ENCODE measurements at places on chromosomes 16 and 17.

- no peak for DNase-seq
These were observed 3.1 kb downstream of the TPPP3 start for GRCh38 chr16:67389911-67390815.

- no peak for DNase-seq
These were observed 79.0 kb upstream of the SMURF2 start for GRCh38 chr17:64741038-64741641.

DNA sequence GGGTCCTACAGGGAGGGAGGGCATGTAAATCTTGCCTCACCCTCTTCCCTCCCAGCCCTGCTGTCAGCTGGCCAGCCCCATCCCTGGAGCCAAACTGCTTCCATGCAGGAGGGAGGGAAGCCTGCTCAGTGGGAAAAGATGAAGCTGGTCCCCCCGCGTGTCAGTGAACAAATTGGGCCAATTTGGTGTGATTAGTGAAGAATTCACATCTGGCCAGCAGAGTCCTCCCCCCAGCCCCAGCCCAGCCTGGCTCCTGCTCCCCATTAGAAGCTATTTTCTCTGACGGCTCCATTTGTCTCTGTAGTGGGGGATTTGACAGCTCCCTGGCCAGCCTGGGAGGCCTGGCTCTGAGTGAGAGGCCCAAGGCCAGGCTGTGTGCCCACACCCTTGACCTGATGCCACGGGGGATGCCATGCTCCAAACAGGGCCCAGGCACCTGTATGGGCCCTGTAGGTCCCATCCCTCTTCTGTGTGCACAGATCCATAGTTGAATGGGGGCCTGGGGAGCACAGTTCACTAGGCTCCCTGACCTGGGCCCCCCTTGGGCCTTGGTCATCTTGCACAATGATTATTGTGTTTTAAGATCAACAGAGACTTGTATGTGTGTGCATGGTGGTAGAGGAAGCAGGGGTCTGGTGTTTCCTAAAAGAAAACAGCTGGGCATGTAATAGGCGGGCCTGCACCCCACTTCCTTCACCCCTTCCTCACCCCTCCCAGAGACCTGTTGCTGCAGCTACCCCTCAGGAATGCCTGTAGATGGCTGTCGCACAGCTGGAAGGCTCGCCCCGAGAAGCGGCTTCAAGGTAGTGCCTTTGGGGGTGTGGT lies 50.7 kb upstream of the TAC4 start:
- DNase-seq, result no peak

DNA sequence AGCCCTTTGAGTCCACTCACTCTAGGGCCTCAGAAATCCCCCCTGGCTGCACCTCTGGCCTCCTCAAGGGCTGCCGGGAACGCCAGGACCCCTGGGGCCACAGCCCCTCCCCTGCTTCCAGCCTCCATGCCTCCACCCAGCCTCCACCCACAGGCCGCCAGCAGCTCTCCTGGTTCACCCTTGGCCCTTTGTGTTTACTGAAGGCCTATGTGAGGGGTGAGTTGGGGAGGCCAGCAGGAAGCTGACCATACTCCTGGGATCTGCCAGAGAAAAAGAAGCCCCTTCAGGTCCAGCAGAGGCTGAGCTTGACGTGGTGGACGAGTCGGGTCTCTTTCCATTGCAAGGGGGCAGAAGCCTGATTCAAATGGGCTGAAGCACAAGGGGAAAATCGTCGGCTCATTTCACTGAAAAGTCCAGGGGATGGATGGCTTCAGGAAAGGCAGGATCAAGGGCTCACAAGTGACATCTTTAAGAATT lies 18.3 kb upstream of the ATP2A3 start:
- DNase-seq, result no peak

DNA sequence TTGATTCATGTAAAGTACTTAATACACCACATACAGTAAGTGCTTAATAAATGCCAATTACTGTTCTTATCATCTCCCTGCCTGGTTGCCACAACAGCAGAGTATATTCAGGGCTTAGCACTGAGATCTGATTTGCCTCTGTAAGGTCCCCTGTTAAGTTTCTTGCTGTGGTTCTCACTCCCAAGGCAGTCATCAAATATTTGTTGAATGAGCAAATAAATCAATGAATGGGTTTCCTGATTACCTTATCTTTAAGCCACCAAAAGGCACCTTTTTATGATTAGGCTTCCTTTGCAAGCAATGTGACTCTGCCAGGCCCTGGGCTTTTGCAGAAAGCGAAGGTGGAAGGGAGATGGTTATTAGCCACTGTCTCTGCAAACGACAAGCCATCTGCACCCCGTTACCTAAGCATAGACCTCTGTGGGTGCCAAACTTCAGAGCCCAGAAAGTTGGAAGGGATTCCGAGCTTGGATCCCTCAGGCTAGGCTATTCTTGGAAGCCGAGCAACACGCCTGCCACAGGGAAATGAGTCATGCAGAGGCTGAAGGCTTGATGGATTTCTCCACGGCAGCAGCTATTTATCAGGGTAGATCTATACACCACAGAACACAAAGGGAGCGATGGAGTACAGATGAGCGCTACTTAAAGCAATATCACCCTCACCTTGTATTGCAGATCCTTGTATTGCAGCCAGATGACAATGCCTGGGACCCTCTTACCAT lies 102.0 kb downstream of the GRIN2A start:
- DNase-seq, result no peak

GRCh38 chr16:77675464-77676324 lies 46.6 kb upstream of the NUDT7 start:
- DNase-seq, result peak; percentile 15
